ENCODE measurements at places on chromosomes 12 and 14.

DNA sequence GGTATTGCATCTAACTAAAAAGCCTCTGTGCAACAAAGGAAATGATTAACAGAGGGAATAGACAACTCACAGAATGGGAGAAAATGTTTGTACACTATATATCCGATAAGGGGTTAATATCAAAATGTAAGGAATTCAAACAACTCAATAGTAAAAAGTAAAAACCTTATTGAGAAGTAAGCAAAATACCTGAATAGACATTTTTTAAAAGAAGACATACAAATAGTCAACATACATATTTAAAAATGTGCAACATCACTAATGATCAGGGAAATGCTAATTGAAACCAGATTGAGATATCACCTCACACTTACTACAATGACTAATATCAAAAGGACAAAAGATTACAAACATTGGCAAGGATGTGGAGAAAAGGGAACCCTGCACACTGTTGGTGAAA is 31.9 kb upstream of the LGR5 start:
- no peak for DNase-seq

GRCh38 chr12:106248846-106249371 is 1.1 kb upstream of the CKAP4 start:
- no peak for DNase-seq

DNA sequence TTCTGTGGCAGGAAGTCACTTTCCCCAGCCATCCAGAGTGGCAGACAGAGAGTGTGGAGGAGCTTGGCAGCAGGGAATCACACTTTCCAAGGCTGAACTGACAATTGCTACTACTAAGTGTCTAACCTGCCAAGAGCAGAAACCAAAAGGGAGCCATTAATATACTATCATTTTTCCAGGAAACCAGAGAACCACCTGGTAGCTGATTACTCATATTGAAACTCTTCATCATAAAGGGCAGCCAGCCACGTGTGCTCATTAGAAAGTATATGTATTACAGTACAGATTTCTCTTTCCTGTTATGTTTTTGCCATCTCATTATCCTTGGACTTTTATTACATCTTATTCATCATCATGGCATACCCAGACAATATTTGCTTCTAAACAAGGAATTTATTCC is 374.9 kb downstream of the GXYLT1 start:
- DNase-seq, result no peak

DNA sequence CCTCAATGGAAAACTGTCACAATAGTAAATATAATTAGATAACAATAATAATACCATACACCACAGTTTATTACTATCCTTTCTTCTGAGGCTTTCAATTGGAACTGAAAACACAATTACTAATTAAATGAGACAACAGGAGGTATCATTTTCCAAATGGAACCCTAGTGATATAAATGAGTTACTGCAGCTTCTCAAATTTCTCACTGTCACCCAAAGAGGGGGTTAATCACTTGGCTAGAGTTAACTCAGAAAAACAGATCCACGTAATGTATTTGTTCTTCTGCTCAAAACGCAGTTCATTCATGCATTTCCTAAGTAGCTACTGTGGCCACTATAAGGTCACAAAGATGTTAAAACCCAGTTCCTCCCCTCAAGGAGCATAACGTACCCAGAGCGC is 120.9 kb upstream of the FOXN3 start:
- DNase-seq, result no peak

DNA sequence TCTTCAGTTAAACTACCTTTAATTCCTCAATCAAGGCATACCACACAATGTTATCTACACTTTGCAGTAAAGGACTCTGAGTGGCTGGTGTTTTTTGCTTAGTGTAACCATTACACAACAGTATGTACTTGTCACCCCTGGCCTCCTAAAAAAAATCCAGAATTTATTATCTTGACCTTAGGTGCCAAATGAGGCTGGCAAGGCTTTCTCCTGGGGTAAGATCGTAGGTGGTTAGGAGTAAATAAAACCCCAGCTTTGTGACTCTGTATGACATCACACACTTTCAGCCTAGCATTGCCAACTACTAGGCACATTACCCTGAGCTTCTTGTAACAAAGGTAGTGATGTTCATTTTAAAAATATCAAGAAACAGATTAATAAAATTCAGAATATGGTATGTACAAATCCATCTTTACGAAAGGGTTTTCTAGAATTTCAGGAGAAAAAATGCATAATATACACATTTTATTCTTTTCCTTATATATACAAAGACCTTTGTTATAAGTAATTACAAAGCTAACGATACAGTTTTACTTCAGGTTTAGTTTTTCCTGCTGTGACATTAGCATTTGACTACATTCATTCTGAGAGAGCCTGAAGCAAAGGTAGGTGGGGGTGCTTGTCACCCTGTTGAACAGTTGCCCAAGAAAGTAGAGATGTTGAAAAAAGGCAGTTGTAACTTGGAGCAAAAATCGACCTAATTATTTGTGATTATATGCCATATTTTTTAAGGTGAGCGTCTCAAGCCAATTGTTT is 13.5 kb downstream of the TCL1A start:
- no peak for DNase-seq

GRCh38 chr14:26104717-26105116 is 493.1 kb downstream of the NOVA1 start:
- no peak for DNase-seq

DNA sequence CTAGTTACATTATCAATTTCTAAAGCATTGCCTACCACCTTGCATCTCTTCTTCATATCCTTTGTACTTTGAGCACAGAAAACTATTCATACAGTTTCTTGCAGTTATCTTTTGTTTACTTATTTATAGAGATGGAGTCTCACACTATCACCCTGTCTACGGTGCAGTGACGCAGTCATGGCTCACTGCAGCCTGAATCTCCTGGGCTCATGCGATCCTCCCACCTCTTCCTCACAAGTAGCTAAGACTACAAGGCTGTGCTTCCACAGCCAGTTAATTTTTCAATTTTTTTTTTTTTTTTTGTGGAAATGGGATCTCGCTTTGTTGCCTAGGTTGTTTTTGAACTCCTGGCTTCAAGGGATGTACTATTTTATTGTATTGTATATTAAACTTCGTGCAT is 158.0 kb downstream of the TTC6 start:
- DNase-seq, result no peak

GRCh38 chr14:76922584-76922983 is 96.4 kb downstream of the LRRC74A start:
- no peak for DNase-seq

GRCh38 chr12:60096727-60097126 is 500.9 kb downstream of the SLC16A7 start:
- DNase-seq, result no peak

DNA sequence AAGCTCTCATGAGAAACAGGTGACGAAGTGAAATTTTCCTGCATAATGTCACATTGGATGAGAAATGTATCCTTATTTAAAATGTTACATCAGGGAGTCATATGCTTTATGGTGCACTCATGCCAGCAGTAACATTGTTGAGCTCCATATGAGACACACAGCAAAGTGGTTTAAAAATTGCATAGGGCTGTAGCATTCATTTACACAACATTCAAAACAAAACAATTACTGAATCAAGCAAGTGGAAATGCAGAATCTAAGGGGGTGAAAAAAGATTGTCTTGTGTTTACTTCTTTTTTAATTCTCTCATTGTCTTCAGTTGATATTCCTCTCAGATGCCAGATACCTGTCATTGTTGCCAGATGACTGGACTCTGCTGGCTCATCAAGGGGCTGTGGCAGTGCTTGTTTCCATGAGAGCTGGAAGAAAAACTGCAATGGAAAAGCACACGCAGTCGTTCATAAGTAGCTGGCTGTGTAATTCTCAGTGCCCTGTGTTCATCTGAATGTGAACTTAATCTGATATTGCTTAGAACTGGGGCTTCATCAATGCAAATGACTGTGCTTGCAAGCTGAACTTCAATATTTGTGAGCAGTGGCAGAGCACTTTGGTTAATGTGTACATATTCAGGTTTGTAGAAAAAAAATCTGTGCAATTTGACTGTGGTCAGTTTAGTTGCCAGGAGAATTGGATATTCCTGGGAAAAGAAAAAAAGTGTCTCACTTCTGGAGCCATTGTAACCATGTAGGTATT is 305.6 kb downstream of the RAD51B start:
- DNase-seq, result no peak

DNA sequence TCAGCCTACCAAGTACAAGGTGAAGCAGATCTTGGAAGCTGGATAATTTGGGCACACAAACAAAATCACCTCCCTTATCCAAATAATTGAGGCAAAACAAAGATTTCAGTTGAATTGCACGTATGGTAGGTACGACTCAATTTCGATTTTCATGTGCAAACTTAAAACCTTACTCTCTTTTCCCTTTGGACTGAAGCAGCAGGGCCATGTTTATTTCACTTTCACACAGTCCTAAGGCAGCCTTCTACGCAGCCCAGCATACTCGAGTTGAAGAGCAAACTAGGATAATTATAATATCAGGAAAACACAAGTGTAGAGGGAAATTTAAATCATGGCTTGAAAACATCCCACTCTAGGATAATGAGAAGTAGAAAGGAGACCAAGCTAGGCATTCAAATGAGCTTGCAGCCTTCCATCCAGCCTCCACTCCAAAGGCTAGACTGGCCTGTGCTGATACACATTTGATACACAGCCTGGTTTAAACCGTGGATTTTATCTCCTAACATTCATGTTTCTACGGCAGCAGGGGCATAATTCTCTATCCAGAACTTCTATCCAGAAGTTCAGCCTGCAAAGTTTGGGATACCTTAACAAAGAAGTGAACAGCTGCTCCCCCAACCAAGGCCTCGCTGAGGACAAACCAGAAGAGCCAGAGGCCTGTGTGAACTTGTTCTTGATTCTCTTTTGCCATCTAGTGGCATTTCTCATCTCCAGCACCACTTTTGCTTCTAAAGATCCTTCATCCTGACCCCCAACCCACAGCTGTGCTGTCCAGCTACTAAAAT is 2.4 kb upstream of the RNASE7 start:
- DNase-seq, result no peak

DNA sequence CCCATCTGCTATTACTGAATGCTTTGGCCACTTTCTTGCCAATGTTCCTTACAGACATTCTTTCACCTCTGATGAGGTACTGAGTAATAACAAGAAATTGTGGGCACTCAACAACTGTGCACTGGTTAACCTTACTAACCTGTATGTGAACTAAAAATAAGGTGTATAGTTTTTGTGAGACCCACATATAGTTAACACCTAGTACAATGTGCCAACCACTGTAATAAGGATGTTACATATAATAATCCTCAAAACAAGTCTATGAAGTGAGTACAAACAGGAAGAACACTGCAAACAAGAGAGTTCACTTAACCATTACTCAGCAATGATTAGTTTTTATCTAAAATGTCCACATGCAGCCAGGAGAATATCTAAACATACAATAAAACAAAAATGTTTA is 4.5 kb downstream of the DDHD1 start:
- DNase-seq, result no peak

- DNase-seq, result no peak
Measured at GRCh38 chr14:82075566-82075965, 541.9 kb upstream of the SEL1L start.

GRCh38 chr14:82113710-82114109 is 580.1 kb upstream of the SEL1L start:
- no peak for DNase-seq

DNA sequence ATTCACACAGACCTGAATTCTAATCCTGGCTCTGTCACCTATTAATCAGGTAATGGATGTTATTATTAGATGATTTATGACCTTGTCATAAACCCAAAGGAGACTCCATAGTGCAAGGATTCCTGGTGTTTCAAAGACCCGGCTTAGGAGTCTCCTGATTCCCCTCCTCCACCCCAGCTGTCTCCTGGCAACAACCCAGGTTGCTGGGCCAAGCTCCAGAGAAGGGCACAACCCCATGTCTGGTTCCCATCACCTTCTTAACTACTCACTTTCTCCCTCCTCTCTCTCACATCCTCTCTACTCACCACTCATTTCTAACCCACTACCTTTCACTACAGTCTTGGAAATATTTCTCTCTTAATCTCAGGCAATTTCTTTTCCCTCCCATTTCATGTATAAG is 41.6 kb downstream of the RHOJ start:
- DNase-seq, result no peak

- no peak for DNase-seq
Measured at GRCh38 chr14:101721951-101722661, 39.4 kb upstream of the PPP2R5C start.

- no peak for DNase-seq
Measured at GRCh38 chr12:15033029-15033428, 60.2 kb downstream of the PDE6H start.

DNA sequence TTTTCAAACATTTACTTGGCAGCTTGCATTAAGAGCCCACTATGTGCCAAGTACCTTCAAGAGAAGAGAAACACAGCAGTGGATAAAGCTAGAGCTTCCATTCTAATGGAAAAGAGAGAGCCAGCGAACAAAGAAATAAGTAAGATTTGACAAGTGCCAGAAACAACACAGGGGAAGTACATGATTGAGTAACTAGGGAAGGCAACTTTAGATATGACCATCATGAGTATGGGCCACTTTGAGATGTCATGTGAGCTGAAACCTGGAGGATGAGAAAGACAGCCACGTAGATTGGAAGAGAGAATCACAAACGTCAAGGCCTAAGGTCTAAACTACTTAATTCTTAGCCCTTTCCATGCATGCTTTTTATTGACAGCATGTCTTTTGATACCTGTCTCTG is 121.4 kb downstream of the ITPR2 start:
- no peak for DNase-seq

- no peak for DNase-seq
Measured at GRCh38 chr12:52542785-52543318, 10.1 kb downstream of the KRT71 start.

- no peak for DNase-seq
Measured at GRCh38 chr14:101018561-101019290, 115.2 kb upstream of the RTL1 start.

DNA sequence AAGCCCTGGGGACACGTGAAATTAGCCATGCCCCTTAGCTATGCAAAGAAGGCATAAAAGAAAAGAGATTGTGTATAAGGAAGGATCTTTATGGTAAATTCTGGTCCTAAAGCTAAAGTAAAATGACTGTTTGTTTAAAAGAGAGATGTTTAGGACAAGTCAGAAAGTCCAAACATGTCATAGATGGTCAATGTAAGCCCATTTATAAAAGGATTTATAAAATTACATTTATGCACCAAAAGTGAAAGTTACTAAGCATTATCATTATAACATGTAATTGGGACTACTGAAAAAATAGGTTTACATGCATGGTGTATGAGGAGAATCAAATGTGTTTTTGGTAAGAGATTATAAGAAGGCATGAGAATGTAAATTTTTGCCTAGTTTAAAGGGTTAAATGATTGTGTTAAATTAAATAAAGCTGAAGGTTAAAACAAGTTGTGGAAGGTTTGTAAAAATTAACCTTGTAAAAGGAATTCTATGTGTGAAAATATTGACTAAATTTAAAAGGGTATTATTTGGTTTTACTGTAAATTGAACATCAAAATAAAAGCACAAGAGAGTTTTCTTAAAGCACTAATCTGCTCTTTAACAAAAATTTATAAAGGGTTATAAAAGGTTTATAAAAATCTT is 50.4 kb upstream of the TSPAN8 start:
- DNase-seq, result no peak

DNA sequence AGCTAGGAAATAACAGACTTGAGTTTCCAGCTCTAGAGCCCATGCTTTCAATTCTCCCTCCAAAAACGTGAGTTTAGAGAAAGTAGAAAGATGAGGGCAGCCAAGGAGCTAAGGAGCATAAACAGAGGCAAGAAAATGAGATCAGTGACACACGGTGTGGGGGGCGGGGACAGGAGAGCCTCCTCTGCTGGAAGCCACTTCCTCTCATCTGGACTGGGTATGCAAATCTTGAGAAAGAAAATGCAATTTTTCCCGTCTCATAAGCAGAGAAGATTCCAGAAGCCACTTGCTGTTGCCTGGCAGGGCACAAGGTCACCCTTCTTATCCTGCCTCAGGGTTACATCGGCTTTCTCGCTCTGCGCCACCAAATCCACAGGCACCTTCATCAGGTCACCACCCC is 6.0 kb downstream of the OR10P1 start:
- no peak for DNase-seq

Measured in esophagus squamous epithelium (tissue), 5 donors.